CD4-positive, alpha-beta T cell treated with Interleukin-4 for 4 hours (primary cell): ENCODE measurements at places on chromosomes 13 and 19.

DNA sequence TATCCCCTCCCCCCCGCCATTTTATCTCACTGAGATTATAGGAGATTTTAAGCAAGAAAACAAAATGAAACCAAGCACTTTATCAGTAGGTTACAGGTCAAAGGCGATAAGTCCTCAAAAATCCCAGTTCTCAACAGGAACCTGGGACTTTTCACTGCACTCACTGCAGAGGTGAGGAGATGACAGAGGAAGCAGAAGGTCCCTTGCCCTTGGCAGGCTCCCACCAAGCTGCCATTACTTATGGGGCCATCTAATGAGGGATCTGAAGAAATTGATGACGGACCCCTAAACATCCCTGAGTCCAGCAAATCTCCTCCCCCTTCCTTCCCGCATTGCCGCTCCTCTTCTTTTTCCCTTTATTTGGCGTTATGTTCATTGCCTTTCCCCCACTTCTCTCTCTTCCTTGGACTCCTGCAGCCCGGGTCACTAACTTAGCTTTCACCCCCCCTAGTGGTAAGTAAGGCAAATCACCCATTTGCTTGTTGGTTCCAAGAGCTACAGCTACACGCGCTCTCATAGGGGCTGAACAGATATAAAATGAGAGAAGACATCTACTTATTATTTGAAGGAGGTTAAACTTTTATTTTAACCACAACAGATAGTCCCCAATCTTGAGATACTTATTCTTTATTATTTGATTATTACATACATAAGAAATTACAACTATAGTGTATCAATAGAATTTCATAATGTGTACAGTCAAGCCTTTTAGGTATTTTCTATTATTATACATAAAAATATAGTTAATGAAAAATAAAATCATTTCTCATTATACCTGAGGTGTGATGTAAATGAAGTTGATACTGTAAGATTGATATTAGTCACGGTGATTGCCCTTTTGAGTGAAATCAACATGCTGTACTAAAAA lies 52.0 kb upstream of the ARGLU1 start:
- DNase-seq: peak; percentile 53

GRCh38 chr13:74444161-74444571 lies 310.0 kb upstream of the KLF12 start:
- DNase-seq: no peak

- no peak for DNase-seq
These were observed 33.4 kb downstream of the CAB39L start for GRCh38 chr13:49410477-49410876.

DNA sequence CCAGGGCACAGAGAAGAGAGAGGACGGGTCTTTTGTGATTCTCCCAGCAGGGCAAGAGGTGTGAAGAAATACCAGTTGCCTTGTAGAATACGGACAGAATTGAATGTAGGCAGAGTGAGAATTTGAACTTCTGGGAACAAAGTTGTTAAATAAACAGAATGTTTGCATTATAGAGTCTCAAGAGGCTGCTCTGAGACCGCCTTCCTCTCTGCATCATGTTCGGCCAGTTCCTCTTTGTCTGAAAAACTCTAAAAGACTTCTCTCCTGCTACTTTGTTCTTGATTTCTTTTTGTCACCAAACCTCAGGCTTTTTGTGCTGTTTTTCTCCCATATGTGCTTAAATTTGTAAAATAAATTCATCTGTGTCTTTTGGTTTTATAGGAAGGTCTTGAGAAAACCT lies 256.4 kb downstream of the DLEU7 start:
- no peak for DNase-seq

DNA sequence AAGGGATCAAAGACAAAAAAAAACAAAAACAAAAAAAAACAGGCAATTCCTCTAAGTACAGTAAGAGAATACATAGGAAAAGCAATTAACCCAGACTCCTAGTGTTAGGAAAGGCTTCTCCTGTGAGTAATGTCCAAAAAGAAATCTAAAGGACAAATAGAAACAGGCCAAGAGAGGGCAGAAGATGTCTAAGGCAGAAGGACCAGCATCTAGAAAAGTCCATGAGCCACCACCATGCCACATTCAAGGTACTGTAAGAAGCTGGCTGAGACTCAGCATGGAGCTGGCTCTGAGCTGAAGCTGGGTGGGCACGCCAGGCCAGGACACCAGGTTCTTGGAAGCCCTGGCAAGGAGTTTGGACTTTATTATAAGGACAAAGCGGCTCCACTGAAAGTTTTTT lies 118.1 kb upstream of the FRY start:
- DNase-seq: no peak

DNA sequence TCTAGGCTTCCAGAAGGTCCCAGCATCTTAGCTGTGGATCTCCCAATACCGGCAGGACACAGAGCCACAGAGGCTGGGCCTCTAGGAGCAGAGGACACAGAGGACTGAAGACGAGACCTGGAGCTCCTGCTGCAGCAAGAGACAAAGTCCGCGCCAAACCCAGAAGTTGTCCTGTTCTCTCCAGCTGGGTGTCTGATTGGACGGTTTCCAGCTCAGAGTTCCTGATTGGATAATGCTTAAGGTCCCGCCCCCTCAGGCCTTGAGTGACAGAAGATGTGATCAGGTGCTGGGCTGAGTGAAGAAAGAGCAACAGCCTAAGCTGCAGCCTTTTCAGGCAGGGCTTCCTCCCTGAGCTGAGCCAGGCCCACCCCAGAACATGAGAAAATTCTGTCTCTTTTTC lies 59.9 kb upstream of the ZNF85 start:
- DNase-seq: no peak

- no peak for DNase-seq
These were observed 21.4 kb downstream of the DZIP1 start for GRCh38 chr13:95623141-95623540.

DNA sequence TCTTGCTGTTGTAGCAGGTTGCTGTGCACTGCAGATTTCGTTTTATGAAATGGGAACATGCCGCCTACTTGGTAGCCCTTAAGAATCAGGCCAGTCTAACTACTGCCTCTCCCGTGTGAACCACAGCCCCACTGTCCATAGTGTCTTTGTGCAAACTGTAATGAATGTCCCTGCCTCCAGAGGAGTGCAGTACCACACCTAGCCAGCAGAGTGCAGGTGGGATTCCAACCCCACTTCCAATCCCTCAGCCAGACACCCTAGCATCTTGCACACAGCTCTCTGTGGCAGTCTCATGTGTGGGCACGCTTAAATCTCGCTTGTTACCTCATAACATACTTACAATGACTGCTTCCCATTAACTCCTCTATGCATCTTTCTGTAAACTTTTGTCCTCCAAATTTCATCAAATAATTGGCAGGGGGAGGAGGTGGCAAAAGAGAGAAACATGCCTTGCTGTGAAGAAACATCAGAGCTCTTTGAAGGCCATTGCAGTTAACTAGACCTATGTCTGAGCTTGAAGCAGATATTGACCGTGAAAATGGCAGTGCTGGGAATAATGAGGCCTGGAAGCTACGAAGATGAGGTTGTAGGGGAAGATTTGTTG lies 47.2 kb downstream of the ZAR1L start:
- DNase-seq: peak; percentile 44

GRCh38 chr13:50589139-50589538 lies 254.4 kb downstream of the DLEU7 start:
- no peak for DNase-seq
